Kidney (tissue), 22 donors: ENCODE measurements at places on chromosomes 1 and 21. TPM values are rescaled to one million over a fixed set of nuclear protein-coding genes. Genes with fewer than 3 reads are reported as not detected.

The CFAP298 gene
- 46.9 TPM for total RNA-seq

The CD53 gene
- total RNA-seq = 70.9 TPM

The TDRD10 gene
- 4.7 TPM for total RNA-seq

The PLD5 gene
- 0.47 TPM for total RNA-seq

The EDN2 gene
- total RNA-seq = 2.9 TPM

- no peak for DNase-seq
These were observed 14.2 kb downstream of the ETV3L start for GRCh38 chr1:157085421-157085820.

DNA sequence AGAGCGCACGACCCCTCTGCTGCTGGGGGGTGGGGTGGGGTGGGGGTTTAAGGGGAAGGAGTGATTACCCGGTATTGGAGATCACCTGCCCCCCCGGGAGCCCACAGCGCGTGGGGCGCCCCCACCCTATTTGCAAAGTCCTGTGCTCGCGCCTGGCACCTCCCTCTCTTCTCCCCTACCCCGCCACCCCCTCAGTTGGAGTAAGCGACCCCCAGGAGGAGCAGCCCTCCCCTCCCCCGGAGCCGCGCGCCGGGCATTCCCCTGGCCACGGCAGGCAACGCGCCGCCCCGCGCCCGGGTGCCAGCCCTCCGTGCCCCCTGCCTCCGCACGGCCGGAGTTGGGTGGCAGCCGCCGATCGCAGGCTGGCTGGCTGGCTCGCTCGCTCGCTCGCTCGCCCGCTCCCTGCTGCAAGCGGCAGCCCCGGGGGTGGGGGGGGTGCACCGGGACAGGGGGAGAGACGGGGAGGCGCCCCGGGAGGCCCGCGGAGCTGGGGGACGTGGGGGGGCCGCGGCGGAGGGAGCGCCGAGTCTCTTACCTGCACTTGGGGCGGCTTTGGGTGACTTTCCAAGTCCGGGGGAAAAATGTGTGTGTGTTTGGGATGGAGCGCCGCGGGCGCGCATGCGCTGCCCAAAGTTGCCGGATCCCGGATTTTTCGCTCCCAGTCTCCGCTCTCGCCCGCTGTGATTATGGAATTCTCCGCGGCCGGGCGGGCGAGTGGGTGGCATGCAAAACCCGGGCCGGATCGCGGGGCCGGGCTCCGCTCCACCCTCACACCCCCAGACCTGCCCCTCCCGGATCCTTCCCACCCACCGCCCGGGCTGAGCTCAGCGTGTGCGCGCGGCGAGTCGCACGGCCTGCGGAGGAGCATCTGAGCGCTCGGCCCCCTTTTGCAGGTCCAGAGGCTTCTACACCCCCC, at the start of gene CASZ1:
Gene CASZ1, minus strand, starts transcription at position 618 of the 916 bp plus-strand sequence. CDS start 102,757 bp downstream, outside the sequence.
- peak; percentile 92 for DNase-seq

DNA sequence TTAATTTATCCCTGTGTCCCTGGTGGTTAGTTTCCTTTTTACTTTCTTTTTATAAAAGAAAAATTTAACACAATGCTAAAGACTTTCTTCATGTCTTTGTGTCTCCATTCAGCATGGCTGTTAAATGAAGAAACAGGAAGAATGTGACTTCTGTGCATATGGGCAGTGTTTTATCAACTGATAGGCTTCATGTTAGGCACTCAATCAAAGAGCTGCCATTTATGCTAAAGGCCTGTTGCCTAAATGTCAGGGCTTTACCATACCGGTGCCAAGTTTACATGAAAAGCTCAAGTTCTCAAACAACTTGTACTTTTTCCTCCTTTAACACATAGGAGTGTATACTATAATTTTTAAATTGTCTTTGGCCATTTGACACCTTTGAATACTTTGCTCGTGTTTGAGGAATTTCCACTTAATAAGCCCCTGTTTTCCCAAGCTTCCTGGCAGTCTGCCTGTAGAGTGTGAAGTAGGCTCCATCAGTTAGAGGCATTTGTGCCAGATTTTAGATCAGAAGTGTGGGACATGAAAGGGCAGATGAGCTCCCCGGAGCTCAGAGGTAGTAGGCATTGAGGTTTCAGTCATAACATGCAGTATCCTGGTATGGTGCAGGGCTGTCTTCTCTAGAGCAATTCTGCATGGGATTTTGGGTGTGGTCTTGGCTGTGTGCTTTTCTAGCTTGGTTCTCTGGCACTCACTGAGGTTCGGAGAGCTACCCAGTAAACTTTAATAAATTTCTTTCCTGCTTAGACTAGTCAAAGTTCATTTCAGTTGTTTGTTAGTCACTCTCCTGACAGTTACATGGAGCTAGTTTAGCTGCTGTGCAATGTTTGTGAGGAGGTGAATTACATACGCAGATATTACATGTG, 119.0 kb downstream of the LEPR start:
- no peak for DNase-seq

DNA sequence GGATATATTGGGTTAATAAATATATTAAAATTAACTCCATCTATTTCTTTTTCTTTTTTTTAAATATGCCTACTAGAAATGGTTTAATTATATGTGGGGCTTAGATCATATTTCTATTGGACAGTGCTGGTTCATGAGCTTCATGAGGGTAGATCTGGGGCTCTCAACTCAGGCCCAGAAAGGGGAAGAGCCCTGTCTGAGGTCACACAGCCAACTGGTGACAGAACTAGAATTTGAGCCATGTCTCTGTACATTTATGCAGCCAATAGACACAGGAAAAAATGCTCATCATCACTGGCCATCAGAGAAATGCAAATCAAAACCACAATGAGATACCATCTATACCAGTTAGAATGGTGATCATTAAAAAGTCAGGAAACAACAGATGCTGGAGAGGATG, 5.1 kb upstream of the EPHB2 start:
- no peak for DNase-seq

GRCh38 chr1:15559189-15559810, 25.6 kb downstream of the AGMAT start:
- DNase-seq = peak; percentile 39

GRCh38 chr1:2945821-2946231, 75.4 kb upstream of the ACTRT2 start:
- DNase-seq = no peak

DNA sequence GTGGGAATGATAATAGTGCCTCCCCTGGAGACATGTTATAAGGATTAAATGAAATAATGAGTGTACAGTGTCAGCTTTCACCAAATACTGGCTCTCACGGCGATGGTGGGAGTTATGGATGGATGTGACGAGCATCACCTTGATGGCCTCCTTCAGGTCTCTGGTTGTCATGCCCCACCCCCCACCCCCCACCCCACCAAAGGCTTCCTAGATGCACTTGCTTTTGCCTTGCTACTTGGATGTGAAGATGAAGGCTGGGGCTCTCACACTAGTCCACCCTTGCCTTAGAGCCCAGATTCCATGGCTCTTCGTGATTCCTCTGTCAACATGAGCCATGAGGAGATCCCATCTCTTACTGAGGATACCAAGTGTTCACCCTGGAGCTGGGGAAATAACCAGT, 412.3 kb downstream of the NPHP4 start:
- no peak for DNase-seq

DNA sequence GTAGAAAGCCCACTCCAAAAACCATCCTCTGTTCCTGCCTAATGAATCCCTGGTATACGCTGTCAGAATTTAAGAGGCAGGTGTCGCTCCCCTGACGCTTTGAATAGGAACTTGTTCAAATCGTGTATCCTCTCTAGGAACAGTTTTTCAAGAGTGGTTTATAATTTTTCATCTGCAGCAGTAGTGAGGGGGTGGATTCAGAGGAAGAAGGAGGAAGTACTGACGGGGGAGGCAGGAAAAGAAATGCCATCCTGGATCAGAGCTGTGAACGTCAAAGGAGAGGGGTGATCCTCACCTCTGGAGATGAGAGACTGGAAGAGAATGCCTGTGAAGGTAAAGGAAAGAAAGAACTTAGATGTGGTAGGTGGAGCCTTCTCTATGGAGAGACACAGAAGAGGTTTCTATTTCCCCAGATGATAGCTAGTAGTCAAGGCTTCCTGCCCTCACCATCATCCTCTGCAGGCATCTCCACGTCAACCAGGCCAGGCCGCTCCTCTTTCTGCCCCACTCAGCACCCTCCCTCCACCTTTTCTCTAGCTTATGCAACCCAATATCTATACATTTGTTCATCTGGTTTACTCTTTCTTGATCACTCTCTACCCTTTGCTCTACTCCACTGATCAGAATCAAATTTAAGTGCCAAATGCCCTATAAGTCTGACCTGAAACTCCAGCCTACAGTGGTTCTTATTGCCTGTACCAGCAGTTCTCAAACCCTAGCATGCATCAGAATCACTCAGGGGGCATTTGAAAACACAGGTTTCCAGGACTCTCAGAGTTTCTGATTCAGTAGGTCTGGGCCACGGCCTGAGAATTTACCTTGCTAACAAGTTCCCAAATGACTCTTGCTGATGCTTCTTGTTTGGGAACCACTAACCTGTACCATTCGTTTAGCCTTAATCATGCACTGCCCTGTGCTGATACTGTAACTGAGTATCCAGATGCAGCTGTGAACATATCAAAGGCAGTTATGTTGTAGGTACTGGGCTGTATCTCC, 13.1 kb upstream of the BCL9 start:
- DNase-seq = no peak

DNA sequence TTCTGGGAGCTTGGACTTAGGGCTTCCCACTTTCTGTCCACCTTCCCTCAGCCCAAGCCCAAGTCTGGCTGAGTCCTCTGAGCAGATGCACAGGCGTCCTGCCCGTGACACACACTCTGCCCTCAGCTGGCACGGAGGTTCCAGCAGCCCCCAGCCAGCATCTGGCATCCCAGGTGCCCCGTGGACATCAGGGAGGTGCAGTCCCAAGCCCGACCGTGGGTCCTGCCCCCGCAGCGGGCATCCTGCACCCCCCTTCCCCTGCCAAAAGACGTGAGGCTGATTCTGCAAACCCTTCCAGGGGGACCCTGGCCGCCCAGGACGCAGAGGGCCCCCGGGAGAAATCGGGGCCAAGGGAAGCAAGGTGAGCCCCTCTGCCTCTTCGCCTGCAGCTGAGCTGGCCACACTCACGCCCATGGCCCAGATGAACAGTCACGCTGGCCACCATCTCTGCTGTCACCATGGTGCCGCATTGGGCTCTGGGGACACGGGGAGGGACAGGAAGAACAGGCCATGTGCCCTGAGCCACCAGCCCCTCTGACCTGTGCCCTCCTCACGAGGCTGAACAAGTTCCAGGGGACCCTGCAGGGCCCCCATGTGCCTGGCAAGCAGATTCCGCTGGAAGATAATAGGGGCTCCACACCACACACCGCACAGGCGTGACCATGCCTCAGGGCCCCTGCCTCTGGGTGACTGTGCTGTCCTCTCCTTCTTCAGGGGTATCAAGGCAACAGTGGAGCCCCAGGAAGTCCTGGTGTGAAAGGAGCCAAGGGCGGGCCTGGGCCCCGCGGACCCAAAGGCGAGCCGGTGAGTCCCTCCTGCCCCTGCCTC, 20.6 kb downstream of the COL6A2 start:
- no peak for DNase-seq

DNA sequence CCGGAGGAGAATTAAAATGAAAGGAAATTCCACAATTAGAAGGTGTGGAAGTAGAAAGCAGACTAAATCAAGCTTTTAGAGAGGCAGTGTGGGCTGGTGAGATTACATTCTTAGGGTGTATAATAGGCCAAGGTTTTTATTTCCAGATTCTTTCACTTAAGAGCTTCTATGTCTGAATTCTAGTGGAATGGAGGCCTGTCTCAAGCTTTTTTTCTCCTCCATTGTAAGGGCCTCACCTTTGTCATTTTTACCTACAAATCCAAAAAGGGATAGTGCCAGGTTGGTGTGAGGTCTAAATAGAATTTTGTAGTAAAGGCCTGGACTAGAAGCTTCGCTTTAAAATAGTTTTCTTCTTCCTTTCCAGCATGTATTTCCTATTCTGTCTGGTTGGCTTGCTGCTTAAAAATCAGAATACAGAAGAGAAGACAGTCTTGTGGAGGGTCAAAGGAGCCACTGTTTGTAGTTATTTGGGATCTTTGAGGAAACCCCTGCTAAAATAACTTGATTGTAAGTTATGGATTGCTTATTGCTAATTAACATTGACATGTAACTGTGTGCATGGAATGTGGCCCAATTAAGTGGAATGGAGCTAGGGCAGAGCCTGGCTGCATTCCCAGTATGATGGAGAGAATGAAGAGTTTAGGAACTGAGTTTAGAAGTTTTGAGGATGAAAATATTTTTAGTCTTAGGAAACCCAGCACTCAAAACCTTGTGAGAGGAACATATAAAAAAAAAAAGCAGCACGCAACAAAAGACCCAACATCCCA, 162.5 kb upstream of the B3GALT2 start:
- DNase-seq = no peak

DNA sequence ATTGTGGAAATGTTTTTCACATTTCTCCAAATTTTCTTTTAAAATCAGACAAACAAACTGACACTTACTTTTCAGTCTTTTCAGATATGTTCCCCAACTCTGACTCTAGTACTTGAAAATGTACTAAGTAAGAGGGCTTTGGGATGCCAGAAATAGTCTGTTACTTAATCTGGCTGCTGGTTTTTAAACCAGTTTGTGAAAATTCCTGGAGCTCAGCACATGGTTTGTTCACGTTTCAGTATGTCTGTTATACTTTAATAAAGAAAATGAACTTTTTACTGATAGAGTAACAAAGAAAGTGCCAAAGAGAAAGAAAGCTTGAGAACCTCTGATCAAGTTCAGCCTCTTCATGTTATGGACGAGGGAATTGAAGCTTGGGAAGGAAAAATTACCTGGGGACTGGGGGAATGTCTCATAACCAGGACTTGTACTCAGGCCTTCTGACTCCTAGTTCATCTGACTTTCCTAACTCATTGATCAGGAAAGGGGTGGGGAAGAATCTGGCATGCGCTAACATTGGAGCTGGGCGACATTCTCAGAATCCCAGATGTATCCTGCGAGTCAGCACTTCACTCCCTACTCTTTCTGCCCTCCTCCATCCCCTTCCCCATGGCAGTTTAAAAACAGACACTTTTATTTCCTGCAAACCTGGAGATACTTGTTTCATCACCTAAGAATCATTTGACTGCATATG, 30.8 kb upstream of the DNAJC6 start:
- no peak for DNase-seq

DNA sequence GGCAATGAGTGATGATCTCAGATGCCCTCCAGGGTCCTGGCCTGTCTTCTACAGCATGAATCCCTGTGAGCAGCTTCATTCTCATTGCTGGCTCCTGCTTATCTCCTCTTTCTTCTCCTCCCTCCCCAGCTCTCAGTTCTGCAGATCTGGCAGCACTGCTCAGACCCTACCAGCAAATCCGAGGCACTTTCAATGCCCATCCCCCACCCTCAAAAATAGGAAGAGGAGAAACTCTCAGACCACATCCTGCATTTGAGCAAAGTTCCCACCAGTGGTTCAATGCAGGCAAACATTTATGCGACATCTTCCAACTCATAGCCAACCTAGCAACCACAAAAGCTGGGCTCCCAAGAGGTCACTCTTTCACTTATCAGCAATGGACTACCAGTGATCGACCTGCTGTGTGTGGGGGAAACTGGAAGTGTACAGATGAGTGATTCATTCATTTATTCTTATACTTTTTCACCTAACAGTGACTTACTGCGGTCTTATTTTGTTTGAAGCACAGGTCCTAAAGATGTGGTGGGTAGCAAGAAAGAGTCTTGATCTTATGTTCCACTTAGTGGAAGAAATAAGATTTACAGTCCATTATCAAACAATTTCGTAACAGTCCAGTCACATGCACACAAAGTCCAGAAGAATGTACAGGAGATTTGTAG, 5.8 kb upstream of the CHI3L2 start:
- DNase-seq = no peak
